ENCODE measurements at places on chromosomes 7 and 10. TPM values are rescaled to one million over a fixed set of nuclear protein-coding genes. Genes with fewer than 3 reads are reported as not detected.

GRCh38 chr7:101200862-101201599, at the start of gene MOGAT3:
MOGAT3 (minus strand) TSS chr7:101201036; CDS start chr7:101200854, 182 bp downstream.
- no peak for DNase-seq

DNA sequence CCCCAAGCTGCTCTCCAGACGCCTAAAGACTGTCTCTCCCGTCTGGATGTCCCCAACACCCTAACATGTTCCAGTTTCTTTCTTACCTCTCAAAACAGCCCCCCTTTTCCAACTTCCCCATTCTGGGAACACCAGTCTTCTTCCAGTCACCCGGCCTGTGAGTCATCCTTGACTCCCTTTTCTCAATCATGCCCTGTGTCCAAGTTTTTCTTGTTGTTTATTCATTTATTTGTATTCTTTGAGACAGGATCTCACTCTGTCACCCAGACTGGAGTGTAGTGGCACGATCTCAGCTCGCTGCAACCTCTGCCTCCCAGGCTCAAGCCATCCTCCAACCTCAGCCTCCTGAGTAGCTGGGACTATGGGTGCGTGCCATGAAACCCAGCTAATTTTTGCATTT, 15.6 kb downstream of the SNX10 start:
- no peak for DNase-seq

DNA sequence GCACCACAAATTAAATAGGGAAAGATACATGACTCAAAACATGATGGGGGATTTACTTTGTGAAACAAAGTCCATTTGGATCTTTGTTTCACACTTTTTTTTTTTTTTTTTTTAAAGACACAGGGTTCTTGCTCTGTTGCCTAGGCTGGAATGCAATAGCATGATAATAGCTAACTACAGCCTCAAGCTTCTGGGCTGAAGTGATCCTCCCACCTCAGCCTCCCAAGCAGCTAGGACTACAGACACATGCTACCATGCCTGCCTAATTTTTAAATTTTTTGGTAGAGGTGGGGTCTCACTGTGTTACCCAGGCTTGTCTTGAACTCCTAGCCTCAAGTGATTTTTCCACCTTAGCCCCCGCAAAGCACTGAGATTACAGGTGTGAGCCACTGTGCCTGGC, 172.6 kb upstream of the KLF14 start:
- DNase-seq: no peak

DNA sequence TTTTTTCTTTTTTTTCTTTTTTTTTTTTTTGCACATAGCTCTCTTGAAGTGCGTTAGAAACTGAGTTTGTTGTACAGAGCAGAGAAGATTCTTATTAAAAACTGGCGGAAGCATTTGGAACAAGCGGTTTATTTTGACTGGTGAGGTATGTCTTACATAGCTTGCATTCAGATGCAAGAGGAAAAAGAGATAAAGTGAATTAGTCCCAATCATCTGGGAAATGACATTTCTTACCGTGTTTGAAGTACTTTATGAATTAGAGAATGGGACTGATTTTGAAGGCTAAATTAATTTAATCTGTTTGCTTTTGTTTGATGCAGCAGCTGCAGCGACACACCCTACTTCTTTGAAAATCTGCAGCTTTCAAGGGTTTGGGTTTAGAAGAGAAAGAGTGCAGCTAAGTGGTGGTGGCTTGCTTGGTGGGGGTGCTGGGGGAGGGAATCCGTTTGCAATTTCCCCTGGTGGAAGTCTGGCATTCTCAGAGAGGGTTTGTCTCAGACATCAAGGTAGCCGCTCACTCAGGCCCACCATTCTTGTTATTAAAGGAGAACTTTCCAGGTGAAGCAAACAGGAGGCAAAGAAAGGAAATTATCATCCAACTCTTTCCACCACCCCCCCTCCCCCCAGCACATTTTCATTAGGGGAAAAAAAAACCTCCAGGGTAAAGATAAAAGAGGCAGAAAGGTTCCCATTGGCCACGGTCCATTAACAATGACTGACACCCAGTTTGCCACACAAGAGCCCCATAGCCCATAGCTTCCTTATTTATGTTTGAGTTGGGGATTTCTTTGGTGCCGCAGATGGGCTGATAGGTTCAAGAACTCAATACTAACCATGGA, 231.7 kb downstream of the SKIDA1 start:
- DNase-seq: no peak

- DNase-seq: no peak
Measured at GRCh38 chr10:11161096-11161495, 143.4 kb downstream of the CELF2 start.

DNA sequence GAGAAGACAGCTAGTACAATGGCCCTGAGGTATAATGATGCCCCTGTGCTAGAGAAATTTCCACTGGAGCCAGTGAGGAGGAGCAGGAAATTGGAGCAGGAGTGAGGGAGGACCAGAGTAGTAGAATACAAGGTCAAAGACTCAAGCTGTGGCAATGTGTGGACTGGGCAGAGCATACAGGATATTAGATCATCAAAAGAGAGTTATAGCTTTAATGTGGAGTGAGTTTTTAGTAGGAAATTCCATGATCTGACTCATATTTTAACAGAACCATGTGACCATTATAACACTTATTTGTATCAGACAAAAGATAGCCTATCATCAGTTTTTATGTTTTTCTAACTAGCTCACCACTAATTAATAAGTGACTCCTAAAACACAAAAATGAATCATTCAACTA, 154.1 kb downstream of the DGKB start:
- DNase-seq: no peak

- no peak for DNase-seq
Measured at GRCh38 chr7:52669031-52669430, 366.4 kb upstream of the POM121L12 start.

GRCh38 chr10:112382515-112383235, 8.8 kb downstream of the ACSL5 start:
- DNase-seq: no peak

- DNase-seq: no peak
Measured at GRCh38 chr7:11208883-11209465, 235.3 kb downstream of the PHF14 start.

GRCh38 chr7:20279979-20280378, 50.7 kb upstream of the ITGB8 start:
- DNase-seq: no peak

- DNase-seq: no peak
Measured at GRCh38 chr7:130953196-130953595, 219.2 kb upstream of the KLF14 start.

- no peak for DNase-seq
Measured at GRCh38 chr7:24732646-24733413, 24.4 kb downstream of the GSDME start.

DNA sequence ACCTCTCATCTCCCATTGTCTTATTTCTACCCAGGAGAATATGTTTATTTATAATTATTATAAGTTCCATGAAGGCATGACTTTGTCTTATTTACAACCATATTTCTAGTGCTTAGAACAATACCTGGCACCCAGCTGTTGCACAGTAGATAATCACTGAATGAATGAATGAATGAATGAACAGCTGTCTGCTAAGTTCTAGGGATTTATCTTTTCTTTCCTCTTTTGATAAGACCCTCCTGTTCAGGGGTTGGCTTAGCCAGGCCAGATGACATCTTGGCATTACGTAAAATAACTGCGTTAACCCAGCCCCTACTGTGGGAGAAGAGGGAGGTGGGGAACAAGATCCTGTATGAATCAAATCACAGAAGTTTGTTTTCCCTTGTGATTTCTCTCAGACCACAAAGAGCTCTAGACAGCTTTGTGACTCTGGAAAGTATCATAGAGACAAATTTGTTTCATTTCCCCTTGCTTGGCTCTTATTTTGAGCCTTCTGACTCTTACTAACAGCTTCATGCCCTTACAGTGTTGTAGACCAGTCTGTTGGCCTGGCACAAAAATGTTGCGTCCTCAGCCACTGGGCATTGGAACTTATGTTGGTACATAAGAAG, 8.4 kb downstream of the ZNF862 start:
- DNase-seq: no peak

DNA sequence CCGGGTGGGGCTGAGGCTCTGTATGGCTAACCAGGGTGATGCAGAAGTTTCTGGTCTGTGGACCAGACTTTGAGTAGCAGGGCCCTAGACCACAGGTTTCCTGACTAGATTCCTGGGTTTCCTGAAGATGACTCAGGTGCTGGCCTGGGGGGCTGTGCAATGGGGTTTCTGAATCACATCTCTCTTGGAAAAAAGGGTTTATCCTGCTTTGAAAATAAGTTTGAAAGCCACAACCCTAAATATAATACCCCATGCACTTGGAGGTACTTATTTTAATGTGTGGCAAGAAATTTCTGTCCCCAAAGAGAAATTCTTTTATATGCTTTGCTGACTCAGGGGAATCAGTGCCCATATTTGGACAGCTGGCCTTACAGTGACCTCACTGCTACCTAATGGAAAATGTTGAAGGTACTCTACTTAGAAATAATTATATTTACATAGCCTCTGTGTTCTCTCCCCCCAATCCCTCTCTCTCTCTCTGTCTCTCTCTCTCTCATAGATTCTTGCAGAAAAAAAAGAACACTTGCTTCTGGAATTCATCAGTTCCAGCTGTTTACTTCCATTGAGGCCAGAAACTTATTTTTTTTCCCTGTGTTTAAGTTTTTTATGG, 184.4 kb upstream of the LYZL2 start:
- DNase-seq: no peak

- no peak for DNase-seq
Measured at GRCh38 chr10:3225561-3225960, 53.0 kb upstream of the PITRM1 start.

GRCh38 chr7:30184791-30185487, 50.2 kb downstream of the MTURN start:
- DNase-seq: no peak

GRCh38 chr7:48058990-48059389, 23.6 kb downstream of the C7orf57 start:
- no peak for DNase-seq

- no peak for DNase-seq
Measured at GRCh38 chr10:101236376-101237080, 7.3 kb upstream of the LBX1 start.

The CNPY1 gene
- total RNA-seq: not detected

The GSTO2 gene
- 11.7 TPM for total RNA-seq

The PRKCQ gene
- 2.4 TPM for total RNA-seq

The MMP21 gene
- 0.23 TPM for total RNA-seq

The SPDYE5 gene
- 0.16 TPM for total RNA-seq

The SPDYE6 gene
- not detected for total RNA-seq

The ZMIZ2 gene
- total RNA-seq: 164 TPM

The CALY gene
- total RNA-seq: 2.1 TPM

The MUC3A gene
- total RNA-seq: 2.4 TPM

The C7orf25 gene
- 5.8 TPM for total RNA-seq

Data from mesothelial cell of epicardium (in vitro differentiated cells).